Mammary microvascular endothelial cell (primary cell): ENCODE measurements at places on chromosomes 13 and 19. TPM values are rescaled to one million over a fixed set of nuclear protein-coding genes. Genes with fewer than 3 reads are reported as not detected.

RFPL4A gene
- total RNA-seq: 1.8 TPM in 1 of 2 replicates, not detected in the other

MTUS2 gene
- total RNA-seq: not detected in 2 replicates

HIPK4 gene
- not detected in 2 replicates for total RNA-seq

TMEM272 gene
- not detected in 2 replicates for total RNA-seq

IRGC gene
- total RNA-seq: not detected in 2 replicates

MATK gene
- not detected in 2 replicates for total RNA-seq

RXFP2 gene
- total RNA-seq: not detected in 2 replicates

ZSCAN18 gene
- 19.2 and 20.1 TPM in 2 replicates for total RNA-seq

COL4A1 gene
- total RNA-seq: 954 and 965 TPM in 2 replicates

MIDN gene
- total RNA-seq: 27.0 and 31.7 TPM in 2 replicates

RAB3D gene
- total RNA-seq: 17.8 and 24.6 TPM in 2 replicates

GJB6 gene
- not detected in 2 replicates for total RNA-seq

IGFL3 gene
- total RNA-seq: not detected in 2 replicates
